Omental fat pad (tissue), 4 donors: ENCODE measurements at places on chromosomes 3 and 15.

DNA sequence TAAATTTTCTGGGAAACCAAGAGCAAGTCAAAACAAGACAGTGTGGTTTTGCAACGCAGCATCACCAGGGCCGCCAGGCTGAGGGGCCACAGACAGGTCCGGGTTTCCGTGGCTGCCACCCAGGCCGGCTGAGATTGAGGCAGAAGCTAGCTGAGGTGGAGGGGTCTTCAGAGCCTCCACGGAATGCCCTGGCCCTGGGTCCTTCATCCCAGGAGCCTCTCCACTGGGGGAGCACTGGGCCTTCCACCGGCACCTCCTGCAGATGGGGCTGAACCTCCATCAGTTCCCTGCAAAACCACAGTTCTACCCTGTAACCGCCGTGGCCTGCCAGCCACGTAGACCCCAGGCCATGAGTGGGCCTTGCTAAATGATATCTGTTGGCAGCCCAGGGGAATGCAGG, 152.7 kb downstream of the CHSY1 start:
- no peak for DNase-seq

DNA sequence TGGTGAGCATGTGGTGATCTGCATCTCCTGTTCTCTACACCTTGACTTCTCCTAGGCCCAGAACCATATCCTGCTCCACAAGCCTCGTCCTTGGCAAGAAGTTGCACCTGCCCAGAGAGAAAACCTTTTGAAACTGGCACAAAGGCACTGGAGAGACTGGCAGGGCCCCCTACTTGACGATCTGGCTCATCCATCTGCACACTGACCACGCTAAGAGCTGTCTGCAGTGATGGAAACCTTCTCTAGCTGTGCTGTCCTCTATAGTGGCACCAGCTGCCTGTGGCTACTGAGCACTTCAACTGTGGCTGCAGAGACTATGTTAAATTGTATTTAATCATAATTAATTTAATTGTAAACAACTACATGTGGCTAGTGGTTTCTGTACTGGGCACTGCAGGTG, 26.2 kb upstream of the SRP14 start:
- DNase-seq: no peak

DNA sequence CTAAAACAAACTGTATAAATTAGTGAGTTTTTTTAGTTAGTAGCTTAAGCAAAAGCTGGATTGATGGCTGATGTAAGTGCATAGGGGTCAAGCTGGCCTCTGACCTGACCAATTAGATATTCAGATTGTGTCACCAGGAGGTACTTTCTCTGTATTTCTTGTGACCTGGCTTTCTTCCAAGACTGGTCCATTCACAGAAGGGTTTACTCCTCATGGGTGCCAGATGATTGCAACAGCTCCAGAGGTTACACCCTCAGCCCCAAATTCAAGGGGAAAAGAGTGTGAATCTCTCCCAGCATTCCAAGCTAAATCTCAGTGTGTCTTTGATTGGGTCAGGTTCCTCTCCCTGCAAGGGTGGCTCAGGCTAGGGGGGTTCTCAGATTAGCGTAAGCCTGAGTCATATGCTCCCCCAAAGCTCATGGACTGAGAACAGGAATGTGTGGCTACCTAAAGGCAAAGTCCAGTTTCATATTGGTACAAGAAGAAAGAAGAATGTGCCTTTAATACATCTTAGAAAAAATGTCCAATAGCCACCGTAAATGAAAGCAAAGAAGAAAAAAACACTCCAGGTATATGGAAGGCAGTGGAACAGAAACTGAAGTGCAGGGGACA, 16.5 kb downstream of the PML start:
- DNase-seq: no peak

DNA sequence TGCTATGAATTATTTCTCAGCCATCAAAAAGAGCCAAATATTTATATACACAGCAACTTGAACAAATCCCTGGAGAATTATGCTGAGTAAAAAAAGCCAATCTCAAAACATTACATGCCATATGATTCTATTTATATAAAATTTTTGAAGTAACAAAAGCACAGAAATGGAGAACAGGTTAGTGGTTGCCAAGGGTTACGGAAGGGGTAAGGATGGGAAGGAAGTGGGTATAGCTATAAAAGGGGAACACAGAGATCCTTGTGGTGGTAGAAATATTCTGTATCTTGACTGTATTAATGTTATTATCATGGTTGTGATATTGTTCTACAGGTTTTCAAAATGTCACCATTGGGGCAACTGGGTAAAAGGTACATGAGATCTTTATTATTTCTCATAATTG, 62.3 kb upstream of the ASB14 start:
- no peak for DNase-seq

- DNase-seq: no peak
These were observed 139.2 kb downstream of the VPS13C start for GRCh38 chr15:61921093-61921492.

DNA sequence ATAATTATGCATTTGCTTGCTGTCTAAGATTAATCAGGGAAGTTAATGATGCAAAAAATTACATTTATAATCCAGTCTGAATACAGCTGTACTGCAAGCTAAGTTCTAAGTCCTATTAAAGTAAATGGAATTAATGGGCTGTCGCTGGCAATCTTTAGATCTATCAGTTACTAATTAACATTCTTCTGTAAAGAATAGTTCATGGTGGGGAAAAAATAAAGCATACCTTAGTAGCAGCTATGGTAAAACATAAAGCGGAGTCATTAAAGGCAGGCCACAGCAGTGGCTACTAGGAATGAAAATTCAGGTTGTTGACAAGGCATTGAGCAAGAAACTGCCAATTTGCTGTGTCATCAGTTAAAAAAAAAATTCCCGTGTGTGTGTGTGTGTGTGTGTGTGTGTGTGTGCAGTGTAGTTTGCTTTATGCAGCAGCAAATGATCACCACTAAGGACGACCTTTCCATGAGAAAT, 129.8 kb downstream of the ZNF385D start:
- DNase-seq: no peak

GRCh38 chr3:36867810-36868209, 77.0 kb downstream of the TRANK1 start:
- DNase-seq: no peak

DNA sequence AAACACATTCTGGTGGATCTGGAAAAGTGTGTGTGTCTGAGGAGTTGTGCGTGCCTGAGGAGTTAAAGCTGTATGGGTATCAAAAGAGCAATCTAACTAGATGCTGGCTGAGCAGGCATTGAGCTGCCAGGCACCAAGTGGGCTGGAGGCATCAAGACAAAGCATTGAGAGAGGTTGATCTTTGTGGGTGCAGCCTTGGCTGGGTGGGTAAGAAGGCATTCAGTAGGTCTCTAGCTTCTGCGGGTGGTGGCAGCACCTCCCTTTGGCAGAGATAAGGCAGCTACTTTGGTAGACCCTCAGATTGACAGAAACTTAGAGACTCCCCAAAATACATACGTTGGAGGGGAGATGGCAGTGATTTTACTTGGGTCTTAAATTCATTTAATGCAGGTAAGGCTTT, 15.8 kb upstream of the TMEM212 start:
- no peak for DNase-seq

GRCh38 chr3:73475175-73475574, 149.6 kb downstream of the PDZRN3 start:
- no peak for DNase-seq

- DNase-seq: no peak
These were observed 64.4 kb downstream of the DNAJB8 start for GRCh38 chr3:128402319-128402718.

GRCh38 chr3:180624714-180625113, 22.8 kb downstream of the TTC14 start:
- no peak for DNase-seq

DNA sequence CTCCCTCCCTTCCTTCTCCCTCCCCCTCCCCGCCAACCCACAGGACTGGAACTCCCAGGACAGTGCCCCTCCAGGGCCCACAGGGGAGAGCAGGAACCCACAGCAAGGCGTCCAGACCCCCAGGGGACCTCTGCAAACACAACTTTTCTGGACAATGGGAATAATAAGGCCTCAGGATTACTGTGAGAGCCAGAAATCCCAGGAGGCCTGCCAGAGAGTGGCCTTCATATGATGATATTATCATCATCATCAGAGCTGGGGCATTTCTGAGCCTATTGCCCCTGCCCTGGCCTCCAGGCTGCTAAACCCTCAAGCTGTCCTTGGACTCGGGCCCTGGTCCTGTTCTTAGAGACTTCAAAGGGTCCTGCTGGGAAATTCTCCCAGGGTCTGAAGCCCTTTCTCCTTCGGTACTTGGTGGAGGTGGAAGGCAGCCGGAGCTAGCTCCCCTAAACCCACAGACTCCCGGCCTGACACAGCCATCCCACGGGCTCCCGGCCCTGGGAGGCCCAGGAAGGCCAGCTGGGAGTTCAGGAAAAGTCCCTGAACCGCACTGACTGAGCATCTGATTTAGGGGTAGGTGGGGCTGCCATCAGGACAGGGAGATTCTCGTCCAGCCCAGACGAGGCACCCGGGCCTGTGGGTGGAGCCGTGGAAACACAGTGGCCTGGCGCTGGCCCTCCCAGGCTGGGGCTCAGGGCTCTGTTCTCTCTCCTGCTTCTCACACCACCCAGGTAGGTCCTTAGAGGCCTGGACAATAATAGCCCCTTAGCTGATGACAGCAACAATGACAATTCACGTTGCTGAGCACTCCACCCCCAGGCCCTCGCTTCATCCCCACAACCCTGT, 4.9 kb downstream of the CALML4 start:
- no peak for DNase-seq

DNA sequence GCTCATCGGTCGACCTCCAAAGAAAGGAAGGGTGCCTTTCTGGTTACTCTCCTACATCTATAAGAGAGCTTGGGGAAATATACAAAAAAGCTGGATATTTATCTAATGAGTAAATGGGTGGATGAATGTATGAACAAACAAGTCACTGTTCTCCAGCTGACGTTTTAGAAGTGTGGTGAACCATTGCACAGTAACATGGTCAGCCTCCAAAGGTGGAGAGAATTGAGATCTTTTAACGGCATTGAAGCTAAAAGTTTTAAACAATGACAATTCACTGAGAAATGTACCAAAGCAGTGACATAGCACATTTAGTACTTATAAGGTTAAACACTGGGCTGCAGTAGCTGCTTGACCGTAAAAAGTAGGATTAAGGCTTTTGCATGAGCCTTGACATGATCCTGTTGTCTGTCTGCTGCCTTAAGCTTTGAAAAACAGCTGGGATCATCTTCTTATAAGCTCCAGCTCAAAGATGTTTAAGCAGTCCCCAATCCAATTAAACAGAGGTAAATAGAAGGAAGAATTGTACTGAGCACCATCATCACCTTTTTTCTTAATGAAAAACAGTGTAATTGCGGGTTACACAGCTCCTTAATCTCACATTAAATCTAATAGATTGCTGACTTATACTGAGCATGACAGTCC, 222.9 kb downstream of the WDR72 start:
- DNase-seq: no peak

- no peak for DNase-seq
These were observed 229.3 kb upstream of the UBE2E1 start for GRCh38 chr3:23576379-23576959.

- DNase-seq: no peak
These were observed 26.7 kb upstream of the TMC3 start for GRCh38 chr15:81400640-81401236.

DNA sequence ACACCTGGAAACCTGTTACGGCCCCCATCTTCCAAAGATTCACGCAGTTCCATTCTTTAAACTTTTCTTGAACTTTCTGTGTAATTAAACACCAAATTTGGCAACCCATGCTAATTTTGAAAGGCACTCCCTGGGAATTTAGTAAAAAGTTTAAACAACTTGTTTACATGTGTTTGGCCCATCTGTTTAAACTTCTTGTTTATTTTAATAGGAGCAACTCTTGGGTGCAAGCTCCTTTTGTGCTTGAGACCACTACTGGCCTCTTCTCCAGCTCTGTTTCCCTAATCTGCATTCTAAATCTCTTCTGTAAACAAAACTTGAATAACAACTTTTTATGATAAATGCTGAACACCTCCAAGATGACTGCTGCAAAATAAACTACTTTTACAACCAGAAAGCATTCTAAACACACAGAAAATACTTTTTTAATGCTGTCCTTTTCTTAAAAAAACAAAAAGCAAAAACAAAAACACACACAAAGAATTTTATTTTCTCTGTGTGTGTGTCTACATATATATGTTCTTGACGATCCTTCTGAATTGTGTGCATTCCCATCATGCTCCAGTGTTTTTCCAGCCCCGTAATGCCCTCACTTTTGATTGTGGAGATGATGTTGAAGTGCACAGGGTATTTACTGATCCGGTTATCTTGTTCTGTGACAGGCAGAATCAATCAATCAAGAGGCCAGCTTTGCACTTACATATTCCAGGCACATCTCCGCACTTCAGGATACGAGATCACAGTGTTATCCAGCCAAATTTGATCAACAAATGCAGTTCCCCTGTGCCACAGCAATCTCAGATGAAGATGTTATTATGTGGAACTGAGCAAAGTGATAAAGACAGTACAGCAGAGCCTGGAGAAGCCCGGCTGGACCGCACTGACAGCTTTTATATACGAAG, 416.9 kb downstream of the FOXP1 start:
- DNase-seq: no peak

- DNase-seq: no peak
These were observed 516.3 kb upstream of the CADM2 start for GRCh38 chr3:84442533-84442932.

DNA sequence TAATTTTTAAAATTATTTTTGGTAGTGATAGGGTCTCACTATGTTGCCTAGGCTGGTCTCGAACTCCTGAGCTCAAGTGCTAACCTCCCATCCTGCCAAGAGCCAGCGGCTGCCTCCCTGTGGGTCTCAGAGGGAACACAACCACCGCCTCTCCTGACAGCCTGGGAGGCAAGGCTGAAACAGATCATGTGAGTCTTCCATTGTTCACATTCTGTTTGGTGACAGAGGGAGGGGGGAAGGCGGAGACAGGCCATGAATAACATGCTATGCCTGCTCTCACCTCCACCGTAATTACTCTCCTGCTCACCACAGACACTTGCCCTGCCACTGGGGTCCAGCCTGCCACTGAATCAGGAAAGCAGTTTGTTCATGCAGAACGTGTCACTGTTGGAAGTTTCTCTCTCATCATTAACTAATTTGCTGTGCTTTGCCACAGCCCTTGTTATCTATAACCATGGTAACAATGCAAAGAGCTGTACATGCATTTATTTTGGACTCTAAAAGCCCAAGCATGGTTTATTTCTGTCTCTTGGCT, 78.4 kb upstream of the RASGRF1 start:
- no peak for DNase-seq

- no peak for DNase-seq
These were observed 120.5 kb downstream of the SLMAP start for GRCh38 chr3:57876632-57877031.

DNA sequence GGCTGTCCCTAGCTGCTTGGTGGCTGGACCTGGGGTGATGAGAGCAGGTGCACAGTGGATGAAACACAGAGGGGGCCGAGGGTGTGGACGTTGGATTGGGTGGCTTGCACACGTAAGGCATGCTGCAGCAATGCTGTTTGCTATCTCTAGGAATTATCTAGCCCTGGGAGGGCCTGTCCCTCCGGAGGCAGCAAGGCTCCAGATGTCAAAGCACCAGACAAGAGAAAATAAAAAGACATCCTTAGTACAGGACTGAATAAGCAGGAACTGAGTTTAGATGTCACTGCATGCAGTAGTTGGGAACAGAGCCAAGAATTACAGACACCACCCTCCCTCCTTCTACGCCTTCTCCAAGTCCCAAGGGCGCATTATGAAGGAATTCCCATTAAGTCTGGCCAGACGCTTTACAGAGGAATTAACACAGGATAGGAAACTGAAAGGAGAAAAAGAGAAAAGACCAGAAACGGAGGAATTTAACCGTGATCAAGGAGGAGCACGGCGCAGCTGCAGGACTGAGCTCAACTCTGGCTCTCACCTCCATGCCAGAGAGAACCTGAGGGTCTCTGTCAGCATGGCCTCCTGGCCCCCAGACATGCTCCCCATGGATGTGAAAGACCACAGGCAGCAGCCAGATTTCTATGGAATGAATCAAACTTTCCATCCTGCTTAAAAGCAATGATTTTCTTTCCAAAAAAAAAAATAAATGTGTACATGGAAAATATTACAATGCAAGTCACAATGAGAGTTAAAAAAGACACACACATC, 13.8 kb downstream of the ATP10A start:
- DNase-seq: no peak
